ENCODE measurements at places on chromosomes 4 and X.

- no peak for DNase-seq
Measured at GRCh38 chr4:145824463-145824862, 114.2 kb downstream of the ZNF827 start.

DNA sequence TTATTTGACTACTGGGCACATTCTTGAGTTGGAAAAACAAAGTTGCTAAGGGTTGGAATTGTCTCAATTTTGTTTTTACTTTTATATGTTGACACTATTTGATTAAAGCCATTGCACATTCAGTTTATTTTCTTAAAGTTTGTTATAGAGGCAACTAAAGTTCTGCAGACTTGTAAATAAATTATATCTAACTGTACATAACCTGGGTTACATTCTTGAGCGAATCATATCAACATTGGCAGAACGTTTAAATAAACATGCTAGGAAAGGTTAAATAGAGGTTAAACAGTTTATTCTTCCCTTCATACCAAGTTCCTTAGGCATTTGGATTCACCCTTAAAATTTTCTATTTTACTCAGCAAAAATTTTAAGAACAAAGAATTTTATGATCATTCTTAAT lies 74.5 kb downstream of the UCHL1 start:
- DNase-seq: no peak

GRCh38 chrX:6226596-6227452 lies 1.8 kb downstream of the NLGN4X start:
- peak; percentile 43 for DNase-seq

- DNase-seq: no peak
Measured at GRCh38 chrX:114635986-114636385, 52.1 kb downstream of the HTR2C start.

GRCh38 chr4:72558655-72559054 lies 10.4 kb downstream of the ADAMTS3 start:
- no peak for DNase-seq

DNA sequence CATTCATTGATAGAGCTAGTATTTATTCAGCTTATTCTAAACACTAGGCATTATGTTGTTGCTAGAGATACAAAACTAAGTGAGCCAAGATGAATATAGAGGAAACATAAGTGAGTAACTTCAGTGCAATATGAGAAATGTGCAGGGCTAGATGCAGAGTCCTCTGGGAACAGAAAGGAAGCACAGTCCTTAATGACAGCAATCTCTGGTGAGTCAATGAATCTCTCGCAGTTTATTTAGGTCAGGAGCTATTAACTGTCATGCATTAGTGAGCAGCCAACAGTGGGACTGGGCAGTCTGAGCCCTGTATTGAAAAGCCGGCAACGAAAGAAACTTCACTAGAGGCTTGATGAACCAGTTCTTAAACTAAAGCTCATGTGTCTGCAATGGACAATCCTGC lies 598.1 kb upstream of the MAGEB2 start:
- DNase-seq: no peak

DNA sequence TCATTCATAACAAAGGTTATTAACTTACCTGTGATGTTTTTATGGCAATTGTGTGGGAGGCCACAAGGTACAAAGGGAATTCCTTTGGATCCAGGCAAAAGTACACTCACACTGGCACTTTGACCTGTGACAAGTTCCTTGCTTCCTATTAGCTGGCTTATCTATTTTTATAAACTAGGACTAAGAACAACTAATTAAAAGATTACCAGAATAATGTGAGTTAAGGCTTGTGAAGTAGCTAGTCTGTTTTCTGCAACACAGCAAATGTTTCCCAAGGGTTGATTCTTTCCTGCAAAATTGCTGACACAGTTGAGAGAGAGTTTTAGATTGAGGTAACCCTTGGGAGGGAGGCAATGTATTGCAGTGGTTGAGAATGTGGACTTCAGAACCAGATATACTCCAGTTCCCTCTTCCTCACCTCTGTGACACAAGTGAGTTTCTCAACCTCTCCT lies 107.9 kb downstream of the CPEB2 start:
- DNase-seq: no peak

GRCh38 chr4:116016201-116016600 lies 902.8 kb upstream of the NDST4 start:
- DNase-seq: no peak

DNA sequence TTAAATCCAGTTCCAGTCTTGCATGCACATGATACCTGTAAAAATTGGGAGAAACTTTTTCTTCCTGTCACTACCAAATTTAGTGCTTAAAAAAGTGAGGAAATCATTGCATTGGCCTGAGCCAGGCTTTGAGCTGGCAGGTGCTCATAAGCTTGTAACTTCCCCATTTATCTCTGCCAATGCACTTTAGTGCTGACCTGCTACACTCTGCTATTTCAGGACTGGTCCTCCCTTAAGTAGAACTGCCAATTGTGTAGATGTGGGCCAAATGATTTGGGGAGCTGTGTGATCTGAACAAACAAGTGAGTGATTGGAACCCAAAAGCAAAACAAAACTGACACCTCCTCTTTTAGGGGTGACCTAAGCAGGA lies 51.8 kb downstream of the ZNF827 start:
- no peak for DNase-seq

GRCh38 chr4:122914292-122914904 lies 8.0 kb downstream of the NUDT6 start:
- peak; percentile 79 for DNase-seq

- no peak for DNase-seq
Measured at GRCh38 chr4:70754990-70755688, 33.4 kb downstream of the RUFY3 start.

DNA sequence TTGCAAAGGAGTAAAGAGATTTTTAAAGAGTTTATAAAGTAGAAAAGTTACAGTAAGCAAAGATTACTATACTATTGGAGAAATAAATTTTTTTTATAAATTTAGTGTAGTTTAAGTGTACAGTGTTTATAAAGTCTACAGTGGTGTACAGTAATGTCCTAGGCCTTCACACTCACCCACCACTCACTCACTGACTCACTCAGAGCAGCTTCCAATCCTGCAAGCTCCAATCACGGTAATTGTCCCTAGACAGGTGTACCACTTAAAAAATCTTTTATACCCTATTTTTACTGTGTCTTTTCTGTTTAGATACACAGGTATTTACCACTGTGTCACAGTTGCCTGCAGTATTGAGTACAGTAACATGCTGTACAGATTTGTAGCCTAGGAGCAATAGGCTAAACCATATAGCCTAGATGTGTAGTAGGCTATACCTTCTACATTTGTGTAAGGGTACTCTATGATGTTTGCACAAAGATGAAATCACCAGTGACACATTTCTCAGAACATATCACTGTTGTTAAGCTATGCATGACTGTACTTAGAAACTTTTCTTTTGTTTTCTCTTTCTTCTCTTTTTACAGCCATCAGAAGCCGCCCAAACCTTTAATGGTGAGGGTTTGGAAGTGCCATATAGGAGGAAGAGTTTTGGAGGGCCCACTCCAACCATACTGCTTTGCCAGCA lies 11.8 kb upstream of the SH3RF1 start:
- no peak for DNase-seq

GRCh38 chr4:147791865-147792264 lies 60.0 kb downstream of the ARHGAP10 start:
- peak; percentile 40 for DNase-seq

GRCh38 chr4:184653650-184654049 lies 4.1 kb downstream of the PRIMPOL start:
- peak; percentile 93 for DNase-seq

GRCh38 chrX:40261833-40262156 lies 164.0 kb upstream of the BCOR start:
- DNase-seq: no peak

DNA sequence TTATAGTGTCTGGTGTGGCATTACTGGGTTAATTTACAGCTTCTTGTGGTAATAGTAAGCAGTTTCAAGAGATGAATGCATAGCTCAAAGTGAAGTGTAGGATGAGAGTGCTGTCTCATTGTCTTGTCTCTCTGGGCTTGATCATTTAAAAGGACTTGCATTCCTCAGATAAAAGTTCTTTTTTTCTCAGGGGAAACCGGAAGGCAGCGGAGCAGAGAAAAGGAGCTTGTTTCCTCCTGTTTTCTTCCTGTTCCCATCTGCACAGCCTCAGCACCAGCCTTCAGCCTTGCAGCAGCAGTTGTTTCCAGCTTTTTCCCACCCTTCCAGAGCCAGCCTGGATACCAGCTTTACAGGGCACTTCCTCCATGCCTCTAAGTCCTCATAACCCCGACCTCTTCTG lies 61.4 kb upstream of the LGI2 start:
- DNase-seq: peak; percentile 34

- DNase-seq: no peak
Measured at GRCh38 chrX:124254611-124255010, 77.8 kb upstream of the TEX13D start.

DNA sequence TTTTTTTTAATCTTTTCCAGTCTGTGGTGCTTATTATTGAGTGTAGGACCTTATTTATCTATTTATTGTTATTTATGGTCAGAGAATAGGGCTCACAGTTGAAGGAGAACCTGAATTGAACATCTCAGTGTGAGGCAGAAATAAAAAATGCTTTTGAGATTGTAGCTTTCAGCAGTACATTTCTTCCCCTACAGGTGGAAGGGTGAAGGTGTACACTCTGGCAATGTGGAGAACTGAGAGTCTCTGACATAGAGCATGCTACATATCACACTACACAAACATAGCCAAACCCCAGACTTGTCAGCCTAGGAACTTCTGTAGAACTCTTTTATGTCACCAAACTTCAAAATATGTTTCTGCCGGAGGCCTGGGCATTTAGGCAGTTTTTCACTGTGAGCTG lies 140.2 kb downstream of the STIM2 start:
- DNase-seq: no peak

- no peak for DNase-seq
Measured at GRCh38 chrX:125094901-125095300, 224.8 kb upstream of the TEX13C start.

GRCh38 chrX:118115953-118116712 lies 477 bp downstream of the KLHL13 start:
- DNase-seq: peak; percentile 38

GRCh38 chr4:6055030-6055429 lies 36.8 kb upstream of the C4orf50 start:
- DNase-seq: no peak

DNA sequence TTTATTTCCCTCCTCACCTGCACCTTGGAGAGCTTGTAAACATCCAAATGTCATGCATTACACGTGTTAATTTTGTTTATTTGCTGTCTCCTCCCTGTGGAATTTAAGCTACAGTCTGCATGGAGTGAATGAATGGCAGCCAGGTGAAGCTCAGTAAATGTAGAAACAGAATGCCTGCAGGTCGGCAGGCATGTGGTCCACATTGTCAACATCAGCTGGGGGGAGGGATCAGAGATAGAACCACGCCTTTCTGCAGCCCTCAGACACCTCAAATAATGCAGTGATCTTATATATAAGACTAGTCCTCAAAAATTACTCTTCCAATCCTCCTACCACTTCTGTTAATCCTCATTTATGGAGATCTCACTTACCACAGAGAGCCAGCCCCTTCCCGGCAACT lies 131.2 kb upstream of the KIT start:
- DNase-seq: no peak

DNA sequence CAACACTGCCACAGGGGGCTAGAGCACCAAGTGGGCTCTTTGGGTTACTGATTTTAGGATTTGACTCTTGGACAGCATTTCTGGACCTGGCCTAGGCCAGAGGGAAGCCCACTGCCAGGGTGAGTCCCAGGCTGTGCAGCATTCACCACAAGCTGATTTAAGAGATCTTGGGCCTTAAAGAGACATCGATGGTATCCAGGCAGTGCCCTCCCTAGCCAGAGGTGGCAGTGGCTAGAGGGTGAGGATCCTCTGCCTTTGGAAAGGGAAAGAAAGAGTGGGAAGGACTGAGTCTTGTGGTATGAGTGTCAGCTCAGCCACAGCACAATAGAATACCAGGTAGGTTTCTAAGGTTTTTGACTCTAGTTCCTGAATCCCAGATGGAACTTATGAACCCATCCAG lies 613.9 kb downstream of the FAT4 start:
- DNase-seq: no peak

GRCh38 chrX:46710927-46711623 lies 47.8 kb downstream of the SLC9A7 start:
- no peak for DNase-seq

- DNase-seq: peak; percentile 32
Measured at GRCh38 chrX:145190801-145191389, 56.4 kb upstream of the SPANXN1 start.

DNA sequence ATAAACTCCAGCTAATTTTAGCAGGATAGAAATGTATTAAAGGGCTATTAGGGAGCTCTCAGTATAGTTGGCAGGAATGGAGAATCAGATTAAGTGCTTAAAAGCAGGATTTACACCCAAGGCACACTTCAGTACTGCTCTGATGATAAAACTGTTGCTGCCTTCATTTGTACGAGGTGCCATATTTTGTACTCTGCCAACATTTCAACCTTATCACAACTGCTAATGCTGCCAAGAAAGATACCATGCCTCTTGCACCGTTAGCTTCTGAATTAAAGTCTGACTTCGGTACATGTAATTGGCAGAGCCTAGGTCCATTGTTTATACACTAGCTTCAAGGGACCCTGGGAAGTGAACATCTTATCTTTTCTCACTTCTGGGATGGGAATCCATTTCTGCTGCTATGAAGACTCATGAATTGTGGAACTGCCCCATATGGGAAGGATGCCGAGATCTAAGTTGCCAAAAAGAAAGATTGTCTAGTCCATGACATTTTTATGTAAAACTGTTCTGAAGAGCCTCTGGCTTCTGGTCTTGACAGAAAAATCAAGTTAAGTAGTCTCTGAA lies 624.0 kb upstream of the IGFBP7 start:
- DNase-seq: no peak

- DNase-seq: no peak
Measured at GRCh38 chrX:9825129-9825790, 39.0 kb downstream of the SHROOM2 start.

GRCh38 chr4:75555294-75556164 lies at the start of gene ODAPH:
TSS of gene ODAPH (plus strand) at chr4:75556066. CDS start at chr4:75556083, 17 bp downstream.
- DNase-seq: no peak

GRCh38 chr4:175460414-175460813 lies 351.6 kb downstream of the GPM6A start:
- DNase-seq: peak; percentile 1

DNA sequence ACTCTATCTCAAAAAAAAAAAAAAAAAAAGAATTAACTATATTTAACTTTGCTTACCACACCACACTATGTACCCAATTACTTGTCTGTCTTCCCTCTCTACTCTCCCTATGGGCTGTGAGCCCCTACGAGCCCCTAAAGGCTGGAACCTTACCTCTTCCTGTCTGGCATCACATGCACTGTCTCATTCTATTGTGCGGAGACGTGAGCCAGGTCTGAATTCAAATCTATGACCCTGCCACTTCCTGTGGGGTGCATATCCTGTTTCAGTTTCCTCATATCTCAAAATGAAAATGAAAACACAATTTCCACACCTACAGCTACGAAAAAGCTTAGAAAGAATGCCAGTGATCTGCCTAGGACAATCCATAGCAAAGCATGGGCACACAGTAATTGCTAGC lies 42.9 kb upstream of the HS3ST1 start:
- DNase-seq: no peak
